ENCODE measurements at places on chromosomes 4 and X.

DNA sequence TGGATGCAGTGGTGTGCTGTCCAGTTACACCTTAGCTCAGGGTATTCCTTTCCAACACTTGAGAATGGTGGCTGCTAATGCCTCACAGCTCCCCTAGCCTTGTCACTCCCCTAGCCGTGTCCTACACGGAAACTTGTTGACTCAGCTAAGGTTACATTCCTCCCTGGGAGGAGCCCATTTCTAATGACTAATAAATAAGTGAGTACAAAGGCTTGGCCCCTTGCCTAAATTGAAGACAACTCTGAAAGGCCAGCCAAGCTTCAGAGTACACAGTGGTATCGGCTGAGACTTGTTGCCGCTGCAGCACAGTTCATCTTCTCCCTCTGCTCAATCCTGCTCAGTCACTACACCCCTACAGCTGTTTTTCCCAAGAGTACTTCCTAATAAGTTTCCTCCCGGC, 21.2 kb upstream of the SLC25A31 start:
- no peak for DNase-seq

- no peak for DNase-seq
These were observed 1.6 kb downstream of the OPRPN start for GRCh38 chr4:70399319-70399718.

DNA sequence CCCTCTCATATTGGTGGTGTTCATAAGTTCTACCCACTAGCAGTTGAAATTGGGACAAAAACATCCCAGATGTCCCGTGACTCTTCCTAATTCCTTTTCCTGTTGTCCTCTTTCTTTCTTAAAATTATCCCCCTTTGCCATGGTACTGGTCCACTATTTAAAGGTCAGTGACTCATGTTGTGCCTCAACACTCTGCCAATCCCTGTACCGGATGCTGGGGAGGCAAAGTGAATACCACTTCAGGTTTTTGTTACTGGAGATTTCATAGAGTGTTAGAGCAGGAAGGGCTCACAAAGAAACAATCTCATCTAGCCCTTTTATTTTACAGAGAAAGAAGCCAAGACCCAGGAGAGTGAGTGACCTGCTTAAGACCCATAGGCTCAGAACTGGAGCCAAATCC, 24.6 kb downstream of the SEPTIN11 start:
- DNase-seq = no peak

- DNase-seq = peak; percentile 75
These were observed 4.9 kb upstream of the ARAF start for GRCh38 chrX:47556045-47556623.

GRCh38 chrX:49067285-49068120, 6.3 kb downstream of the PRAF2 start:
- DNase-seq = no peak

DNA sequence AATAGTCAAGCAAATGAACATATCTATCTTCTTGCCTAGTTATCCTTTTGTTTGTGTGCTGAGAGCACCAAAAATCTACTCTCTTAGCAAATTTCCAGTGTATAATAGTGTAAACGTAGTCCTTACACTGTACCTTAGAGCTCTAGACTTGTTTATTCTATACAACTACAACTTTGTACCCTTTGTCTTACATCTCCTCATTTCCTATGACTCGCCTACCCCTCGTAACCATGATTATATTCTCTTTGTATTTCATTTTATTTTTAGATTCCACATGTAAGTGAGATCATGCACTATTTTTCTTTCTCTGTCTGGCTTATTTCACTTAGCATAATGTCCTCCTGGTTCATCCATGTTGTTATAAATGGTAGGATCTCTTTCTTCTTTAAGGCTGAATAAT, 37.6 kb downstream of the MAGEB5 start:
- no peak for DNase-seq

DNA sequence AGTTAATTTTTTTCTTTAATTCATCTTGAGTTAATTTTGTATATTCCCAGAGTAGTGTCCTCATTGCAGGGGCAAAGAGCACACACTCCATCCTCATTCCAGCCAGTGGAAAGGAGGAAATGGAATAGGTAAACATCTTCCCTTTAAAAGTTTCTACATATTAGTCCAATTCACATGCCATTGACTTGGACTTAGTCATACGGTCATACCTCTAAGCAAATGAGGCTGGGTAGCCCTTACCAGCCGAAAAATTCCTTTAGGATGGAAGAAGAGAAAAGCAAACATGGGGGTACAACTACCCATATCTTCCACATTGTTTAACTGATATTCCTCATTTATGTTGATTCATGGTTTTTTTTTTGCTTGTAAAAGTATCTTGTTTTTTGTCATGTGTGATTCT, 37.4 kb upstream of the NDP start:
- no peak for DNase-seq

DNA sequence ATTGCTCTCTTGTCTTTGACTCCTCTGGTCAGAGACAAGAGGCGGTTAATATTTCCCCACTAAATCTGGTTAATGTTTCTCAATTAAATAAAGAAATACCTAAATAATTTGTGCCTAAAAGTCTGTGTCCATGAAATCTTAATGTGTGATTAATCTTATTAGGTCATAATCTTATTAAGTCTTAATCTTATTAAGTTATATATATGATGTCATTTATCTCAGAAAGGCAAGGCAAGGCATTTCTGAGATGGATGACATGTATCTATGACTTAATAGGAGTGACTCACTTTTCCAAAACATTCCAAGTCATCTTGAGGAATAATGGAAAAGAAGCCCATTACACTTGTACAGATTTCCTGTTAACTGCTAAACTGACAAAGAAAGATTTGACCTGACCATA, 74.7 kb downstream of the TRAM1L1 start:
- no peak for DNase-seq

DNA sequence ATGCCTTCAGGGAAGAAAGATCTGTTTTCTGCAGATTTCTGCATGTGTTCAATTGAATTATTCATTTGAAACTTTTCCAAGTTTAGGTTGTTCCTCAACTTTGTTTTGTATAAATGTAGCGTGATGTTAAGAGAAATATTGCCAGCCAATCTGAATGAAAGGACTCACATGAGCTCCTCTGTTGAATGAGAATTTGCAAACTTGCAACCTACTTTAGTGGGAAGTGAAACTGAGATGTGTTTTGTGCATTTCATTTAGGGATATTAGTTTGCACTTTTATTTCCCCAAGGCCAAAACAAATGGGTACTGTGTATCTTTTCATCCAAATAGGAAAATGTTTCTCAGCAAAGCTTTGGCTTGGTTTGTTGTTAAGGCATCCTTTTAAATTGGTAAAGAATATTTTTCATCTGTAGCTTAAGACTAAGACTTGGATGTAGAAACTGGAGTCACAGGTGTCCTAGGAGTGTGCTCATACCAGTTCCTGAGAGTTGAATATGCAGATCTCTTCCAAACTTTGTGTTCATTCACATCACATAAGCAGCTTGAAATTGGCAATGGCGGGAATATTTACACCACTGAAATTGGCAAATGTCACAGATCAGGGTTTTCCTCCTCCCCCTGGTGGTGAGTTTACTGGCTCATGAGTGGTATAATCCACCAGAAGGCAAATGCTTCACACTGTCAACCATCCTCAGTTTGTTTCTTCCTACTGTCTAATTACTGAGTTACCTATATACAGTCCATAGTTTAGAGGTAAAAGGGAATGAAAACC, 193.6 kb upstream of the BANK1 start:
- no peak for DNase-seq

DNA sequence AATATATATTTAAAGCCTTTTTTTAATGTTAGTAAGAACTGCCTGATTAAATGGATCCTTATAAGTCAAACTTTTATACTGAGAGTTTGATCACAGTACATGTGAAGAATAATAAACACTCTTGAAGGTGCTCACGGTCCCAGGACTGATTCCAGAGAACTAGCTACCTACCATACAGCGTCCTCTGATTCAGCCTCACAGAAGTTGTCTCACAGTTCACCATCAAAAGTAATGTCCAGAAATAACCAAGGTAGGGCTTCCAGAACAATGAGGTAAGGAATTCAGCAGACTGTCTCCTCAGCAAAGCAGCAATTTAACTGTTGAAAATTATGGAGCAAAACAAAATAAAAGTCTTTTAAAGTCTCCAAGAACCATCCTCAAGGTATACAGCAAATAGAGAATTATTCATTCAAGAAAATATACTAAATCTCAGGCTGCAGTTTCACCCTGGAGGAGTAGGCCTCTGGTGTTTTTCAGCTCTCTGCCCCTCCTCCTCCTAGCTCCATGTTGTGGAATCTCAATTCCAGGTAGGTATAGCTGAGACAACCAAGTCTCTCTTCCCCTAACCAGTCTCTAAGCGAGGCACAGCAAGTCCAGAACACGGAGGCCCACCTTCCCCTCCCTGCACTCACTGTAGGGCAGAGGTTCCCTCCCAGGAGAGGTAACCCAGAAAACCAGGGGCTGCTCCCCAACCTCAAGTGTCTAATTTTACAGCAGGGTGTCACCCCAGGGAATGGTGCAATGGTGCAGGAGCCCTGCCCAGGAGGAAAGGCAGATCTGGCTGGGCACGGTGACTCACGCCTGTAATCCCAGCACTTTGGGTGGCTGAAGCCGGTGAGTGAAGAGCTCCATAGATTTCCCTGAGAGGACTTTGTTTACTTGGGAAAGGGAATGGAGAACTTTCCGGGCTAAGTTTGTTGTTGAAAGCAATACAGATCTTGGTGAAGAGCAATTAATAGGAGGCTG, 28.6 kb downstream of the FAM241A start:
- DNase-seq = no peak

DNA sequence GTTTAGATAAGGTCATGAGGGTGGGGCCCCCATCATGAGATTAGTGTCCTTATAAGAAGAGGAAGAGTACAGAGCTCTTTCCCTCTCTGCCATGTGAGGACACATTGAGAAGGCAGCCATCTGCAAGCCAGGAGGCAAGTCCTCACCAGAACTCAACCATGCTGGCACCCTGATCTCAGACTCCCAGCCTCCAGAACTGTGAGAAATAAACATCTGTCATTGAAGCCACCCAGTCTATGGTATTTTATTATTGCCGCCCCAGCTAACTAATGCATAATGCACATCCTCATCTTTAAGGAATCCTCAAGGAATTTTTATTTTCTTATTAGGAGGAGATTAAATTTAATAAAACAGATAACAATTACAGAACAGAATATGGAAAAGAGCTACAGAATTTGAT, 16.7 kb upstream of the EXOSC9 start:
- no peak for DNase-seq

Data from effector CD4-positive, alpha-beta T cell (primary cell).